ENCODE measurements at places on chromosomes 5 and 9.

GRCh38 chr9:8569823-8570222, 770.2 kb upstream of the DMAC1 start:
- no peak for DNase-seq

DNA sequence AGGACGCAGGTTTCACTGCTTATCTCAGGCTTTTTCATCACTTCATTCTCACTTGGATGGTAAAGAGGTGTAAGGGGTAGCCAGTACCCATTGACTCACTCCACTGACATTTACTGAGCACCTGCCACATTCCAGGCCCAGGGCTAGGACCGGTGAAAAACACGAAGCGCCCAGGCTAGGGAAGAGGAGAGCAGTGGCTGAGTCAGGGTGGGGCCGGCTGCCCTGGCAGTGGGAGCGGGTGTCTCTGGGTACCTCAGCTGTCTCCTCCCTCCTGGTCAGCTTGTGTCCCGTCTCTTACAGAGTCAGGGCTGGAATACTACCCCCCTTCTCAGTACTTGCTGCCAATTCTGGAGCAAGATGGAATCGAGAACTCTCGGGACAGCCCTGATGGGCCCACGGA, 22.2 kb downstream of the LRSAM1 start:
- no peak for DNase-seq

- no peak for DNase-seq
Observed at GRCh38 chr5:43469671-43470391, 13.8 kb downstream of the TMEM267 start.

DNA sequence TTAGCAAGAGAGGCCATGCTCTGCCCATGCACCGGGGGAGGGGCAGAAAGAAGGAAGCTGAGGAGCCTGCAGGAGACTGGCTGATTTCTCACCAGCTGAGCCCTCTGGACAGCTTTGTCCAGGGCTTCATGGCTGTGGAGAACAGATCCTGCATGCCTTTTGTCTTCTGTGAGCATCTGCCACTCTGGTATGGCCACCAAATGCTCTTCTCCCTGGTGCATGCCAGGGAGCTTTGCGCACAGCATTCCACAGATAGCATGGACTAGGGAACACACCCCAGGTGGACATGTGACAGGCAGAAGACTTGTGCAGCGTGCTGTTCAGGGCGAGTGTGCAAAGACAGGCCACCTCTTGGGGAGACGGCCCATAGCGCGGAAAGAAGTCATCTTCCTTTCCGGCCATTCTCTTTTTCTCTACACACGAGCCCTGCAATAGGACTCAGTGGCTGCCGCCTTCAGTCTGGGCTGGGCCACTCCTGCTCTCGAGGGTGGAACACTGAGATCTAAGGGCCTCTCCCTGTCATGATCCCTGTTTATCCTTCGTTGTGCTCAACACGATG, 56.7 kb downstream of the GADD45G start:
- no peak for DNase-seq

DNA sequence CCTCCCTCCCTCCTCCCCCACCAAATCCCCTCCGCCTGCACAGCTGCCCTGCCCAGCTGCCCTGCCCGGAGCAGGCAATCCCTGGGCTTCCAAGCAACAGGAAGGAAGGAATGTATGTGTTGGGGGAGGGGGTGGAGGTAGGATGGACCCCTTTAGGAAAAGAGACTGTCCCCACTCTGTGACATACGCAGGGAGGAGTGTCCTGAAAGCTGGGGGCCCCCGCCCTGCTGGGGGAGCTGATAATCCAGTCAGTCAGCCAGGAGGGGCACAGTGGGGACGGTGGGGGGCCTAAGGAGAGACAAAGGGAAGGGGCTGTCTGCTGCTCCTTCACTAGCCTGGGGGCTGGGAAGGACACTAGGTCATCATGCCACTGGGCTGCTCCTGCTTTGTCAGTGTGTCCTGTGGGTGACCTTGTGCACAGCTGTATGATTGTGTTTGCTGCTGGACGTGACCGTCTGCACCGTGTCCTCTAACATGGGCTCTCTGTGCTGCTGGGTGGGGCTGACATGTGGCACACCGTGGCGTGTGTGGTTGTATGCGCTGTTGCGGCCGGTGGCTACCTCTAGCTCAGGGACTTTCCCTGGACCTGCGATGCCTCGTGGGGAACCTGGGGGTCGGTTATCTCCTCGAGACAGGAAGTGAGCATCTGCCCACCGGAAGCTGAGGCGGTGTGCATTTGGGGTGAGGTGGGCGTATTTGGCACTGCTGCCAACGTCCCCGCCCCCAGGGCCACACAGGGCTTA, 3.0 kb downstream of the N4BP3 start:
- DNase-seq: no peak

DNA sequence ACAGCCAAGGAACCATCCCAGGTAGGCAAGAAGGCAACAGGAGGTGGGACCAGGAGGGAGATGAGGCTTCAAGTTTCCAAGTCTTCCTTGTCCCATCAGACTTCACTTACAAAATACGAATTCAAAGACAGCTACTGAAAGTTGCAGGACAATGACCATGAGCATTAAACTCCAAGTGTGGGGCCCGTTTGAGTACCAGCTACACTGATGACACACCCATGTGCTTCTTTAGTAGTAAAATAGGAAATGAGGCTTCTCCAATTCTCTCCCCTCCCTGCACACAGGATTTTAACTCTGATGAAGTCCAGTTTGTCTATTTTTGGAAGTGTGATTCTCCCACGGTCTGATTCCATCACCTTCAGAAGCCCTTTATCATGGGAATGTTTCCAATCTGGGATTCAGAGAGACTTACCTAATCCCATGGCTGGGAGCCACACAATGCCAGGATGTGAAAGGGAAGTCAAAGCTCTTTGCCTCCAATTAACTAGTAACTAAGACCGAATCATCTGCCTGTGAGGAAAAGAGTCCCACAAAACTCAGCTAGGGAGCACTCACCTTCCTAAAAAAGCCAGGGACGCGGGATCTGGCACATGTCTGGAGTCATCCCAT, 222.8 kb upstream of the MSX2 start:
- DNase-seq: no peak

DNA sequence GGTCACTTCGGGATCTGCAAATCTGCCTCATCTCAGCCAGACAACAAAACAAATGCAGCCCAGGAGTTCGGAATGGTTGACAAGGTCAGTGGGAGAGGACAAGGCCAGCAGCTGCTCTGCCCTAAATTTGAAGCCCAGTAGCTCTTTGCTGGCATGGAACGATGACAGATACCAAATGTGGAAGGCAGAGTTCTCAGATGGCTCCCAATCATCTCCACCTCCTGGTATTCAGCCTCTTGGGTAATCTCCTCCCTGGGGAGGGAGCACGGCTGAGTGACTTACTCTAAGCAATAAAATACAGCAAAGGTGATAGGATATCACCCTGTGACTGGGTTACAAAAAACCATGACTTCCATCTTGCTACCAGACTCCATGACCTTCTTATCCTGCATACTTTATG, 172.8 kb downstream of the ENTREP1 start:
- DNase-seq: no peak

DNA sequence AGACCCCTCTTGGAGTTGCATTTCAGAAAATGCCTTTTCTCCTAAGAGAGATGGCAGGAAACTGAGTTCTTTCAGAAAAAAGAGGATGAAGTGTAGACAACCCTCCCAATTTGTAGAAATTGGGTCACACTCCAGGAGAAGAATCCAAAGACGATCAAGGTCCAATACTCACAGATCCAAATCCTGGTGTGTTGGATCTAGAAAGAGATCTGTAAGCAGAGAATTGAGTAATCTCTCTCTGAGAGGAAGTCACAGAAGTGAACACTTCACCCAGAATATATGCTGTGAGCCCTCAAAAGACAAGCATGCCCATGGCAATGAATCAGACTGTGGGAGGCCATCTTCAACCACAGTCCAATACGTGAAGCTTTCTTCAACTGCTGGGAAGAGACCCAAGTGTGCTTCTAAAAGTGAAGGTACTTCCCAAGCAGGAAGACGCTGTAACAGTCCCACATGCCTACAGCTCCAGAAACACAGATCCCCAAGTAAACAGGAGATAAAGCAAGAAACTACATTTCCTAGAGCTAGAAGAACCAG, 182.7 kb downstream of the SMC2 start:
- no peak for DNase-seq

DNA sequence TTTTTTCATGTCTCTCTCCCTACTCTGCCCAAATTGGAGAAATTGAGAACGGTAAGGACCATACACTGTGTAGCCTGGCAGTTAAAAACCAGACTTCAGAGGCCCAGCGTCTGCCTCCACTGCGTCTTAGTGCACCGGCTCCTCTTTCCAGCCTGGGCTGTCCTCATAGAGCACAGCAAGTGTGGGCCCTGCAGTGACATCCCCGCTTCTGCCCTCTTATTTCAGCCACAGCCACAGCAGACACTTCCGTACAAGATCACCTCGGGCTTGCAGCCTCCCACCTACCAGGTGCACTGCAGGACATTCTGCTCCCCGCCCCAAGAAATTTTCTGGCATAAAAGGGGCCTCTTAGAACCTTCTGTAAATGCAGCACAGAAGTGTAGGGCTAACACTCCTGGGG, 21.4 kb upstream of the SMIM23 start:
- no peak for DNase-seq

DNA sequence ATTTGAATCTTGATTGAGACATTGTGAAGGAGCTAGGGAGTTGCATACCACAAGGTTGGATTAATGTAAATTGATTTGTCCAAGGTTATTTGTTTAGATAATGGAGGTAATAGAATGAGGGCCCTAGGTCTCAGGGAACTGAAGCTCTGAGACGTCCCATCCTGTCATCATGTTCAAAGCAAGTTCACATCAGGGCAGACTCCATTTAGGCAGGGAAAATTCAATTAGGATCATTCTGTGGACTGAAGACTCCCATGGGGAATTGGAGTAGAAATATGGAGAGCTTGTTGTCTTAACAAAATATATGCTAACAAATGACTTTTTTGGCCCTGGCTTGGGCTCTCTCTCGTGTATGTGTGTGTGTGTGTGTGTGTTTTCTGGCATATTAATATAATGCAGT, 722.0 kb upstream of the ADAMTS16 start:
- DNase-seq: no peak

- DNase-seq: no peak
Observed at GRCh38 chr9:91991721-91992341, 41.8 kb upstream of the ROR2 start.

DNA sequence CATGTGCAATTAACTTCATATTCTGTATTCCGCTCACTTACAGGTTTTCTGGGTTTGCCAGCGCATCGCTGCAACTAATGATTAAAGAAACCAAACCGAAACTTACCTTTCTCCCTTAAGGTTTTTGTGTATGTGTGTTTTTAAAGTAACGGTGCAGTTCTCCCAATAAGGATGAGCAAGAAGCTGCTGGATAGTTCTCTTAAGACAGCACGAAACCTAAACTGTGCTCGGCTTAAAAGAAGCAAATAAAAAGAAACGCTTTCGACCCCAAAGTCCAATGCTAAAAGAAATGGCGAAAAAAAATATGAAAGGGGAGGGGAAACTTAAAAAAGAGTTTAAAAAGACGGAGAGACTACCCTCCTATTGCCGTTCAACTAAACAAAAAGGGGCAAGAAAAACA, 340 bp downstream of the ELAVL2 start:
- no peak for DNase-seq

DNA sequence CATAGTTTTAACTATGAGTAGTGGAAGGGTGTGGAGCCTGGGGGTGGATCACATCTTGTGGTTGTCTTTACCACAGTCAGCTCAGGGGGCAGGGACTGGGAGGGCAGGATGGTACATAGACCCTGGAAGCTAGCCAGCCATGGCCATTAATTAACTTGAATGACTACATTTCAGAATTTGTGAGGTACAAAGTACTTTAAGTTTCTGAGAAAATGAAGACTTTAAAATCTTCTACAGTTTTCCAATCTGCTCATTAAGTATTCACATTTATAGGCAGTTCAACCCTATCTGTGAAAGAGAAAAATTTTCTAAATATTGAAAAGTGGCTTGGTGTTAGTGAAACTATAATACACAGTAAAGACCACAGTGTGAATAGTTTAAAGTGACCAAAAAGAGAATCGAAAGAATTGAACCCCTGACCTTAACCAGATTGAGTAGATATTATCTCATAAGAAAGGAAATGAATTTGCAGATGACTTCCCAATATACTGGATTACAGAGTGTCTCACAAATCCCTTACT, 234.2 kb upstream of the MEF2C start:
- no peak for DNase-seq

DNA sequence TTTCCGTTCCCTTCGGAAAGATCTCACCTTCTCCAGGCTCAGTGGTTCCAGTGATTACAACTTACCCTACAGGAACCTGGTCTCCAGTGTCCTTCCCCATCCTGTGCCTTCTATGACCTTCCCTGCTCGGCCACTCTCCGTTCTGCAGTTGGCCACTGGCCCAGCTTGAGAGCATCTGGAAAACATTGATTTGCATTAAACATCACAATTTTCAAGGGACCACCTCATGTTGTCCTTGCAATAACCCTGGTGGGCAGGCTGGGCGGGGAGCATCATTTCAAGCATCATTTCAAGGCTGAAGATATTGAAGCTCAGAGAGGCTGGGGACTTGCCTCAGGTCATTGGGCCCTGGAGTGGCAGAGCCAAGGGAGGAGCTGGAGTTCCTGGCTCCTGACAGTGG, 177.4 kb downstream of the SEC61B start:
- no peak for DNase-seq

DNA sequence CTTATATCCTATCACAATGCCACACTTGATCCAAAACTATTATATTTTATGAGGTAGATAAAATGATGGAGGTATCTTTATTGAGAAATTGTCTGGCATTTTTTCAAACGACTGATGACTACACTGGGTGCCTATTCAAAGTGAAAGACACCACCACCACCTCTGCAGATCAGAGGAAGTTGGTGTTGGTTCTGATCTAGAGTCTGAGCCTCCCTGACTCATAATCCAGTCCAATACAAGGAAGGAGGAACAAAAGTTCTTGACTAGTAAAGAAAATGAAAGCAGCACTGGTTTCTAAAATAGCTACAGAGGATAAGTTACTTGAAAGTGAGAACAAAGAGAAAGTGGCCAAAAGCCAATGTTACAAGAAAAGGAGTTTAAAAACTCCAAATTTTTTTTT, 139.9 kb downstream of the RFX3 start:
- DNase-seq: no peak

- no peak for DNase-seq
Observed at GRCh38 chr5:92941806-92942205, 639.2 kb downstream of the NR2F1-AS1 start.

- no peak for DNase-seq
Observed at GRCh38 chr5:116229131-116229689, 144.4 kb downstream of the COMMD10 start.

- no peak for DNase-seq
Observed at GRCh38 chr5:142400415-142400814, 75.6 kb upstream of the SPRY4 start.

- DNase-seq: no peak
Observed at GRCh38 chr5:75668977-75669689, 48.1 kb downstream of the POC5 start.

- DNase-seq: no peak
Observed at GRCh38 chr9:96417661-96418082, 498 bp downstream of the ZNF367 start.

- no peak for DNase-seq
Observed at GRCh38 chr5:8701251-8701650, 832.3 kb downstream of the MTRR start.

DNA sequence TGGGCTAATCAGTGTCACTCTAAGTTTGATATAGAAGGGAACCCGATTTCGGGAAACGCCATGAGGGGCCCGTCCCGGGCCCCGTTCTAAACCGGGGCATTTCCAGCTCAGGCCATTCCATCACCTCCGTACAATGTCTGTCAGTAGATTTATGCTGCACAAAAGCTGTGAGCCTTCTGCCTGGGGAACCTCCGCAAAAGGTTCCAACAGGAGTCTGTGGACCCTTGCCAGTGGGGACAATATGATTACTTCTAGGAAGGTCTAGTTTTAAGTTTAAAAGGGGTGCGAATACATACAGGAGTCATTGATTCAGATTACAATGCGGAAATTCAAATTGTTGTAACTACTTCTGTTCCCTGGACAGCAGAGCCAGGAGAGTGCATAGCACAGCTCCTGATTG, 57.6 kb downstream of the RAPGEF1 start:
- DNase-seq: no peak
